ENCODE measurements at places on chromosomes 12 and 14.

DNA sequence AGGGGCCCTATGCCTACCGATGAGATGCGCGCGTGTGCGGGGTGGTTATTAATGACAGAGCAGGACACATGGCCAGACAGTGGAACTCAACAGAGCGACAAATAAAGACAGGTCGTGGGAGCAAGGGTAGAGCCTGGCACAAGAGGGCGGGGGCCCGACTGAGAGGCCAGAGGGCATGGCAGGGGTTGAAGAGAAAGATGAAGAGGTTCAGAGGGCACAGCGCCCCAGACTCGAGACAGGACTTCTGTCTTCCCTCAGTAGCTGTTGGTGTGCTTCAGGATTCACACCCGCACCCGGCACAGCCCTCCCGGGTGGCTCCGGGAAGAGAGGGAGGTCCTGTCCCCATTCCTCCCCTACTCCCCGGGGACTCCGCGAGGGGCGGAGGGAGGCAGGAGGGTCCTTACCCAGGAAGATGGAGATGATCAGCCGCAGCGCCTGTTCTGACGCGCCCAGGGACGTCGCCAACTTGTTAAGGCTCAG lies 366 bp downstream of the LPCAT3 start:
- no peak for DNase-seq

GRCh38 chr14:73724696-73725095 lies 10.5 kb upstream of the PNMA1 start:
- DNase-seq = no peak

GRCh38 chr12:50677858-50678257 lies 86.0 kb upstream of the ATF1 start:
- no peak for DNase-seq

- DNase-seq = no peak
These were observed 2.6 kb upstream of the DDX47 start for GRCh38 chr12:12810553-12811021.

DNA sequence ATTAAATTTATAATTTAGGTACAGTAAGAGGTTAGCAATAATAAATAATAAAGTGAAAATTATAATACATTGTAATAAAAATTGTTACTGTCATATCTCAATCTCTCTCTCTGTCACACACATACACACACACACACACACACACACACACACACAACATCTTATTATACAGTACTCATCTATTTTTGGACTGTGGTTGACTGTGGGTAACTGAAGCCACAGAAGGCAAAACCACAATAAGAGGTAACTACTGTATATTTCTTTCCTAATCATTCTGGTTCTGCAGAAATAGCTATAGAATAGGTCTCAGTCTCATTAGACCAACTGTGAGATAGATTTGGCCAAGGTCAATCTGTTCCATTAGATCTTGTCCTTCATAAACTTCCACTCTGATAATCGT lies 33.1 kb upstream of the PTPRO start:
- no peak for DNase-seq

DNA sequence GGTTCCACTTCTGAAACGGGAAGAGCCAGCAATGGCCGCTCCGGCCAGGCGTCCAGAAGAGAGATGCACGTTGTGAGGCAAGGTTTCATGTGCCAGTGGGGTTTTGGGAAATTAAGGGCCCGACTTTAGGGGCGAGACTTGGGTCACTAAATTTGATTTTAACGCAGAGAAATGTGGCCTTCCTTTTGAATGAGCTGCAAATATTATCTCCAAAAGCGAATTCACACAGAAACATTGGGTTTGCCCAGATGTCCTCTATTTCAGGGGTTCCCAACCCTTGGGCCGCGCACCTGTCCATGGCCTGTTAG lies 2.3 kb upstream of the RNASE4 start:
- DNase-seq = no peak

- no peak for DNase-seq
These were observed 31.5 kb upstream of the NUAK1 start for GRCh38 chr12:106170285-106170684.

DNA sequence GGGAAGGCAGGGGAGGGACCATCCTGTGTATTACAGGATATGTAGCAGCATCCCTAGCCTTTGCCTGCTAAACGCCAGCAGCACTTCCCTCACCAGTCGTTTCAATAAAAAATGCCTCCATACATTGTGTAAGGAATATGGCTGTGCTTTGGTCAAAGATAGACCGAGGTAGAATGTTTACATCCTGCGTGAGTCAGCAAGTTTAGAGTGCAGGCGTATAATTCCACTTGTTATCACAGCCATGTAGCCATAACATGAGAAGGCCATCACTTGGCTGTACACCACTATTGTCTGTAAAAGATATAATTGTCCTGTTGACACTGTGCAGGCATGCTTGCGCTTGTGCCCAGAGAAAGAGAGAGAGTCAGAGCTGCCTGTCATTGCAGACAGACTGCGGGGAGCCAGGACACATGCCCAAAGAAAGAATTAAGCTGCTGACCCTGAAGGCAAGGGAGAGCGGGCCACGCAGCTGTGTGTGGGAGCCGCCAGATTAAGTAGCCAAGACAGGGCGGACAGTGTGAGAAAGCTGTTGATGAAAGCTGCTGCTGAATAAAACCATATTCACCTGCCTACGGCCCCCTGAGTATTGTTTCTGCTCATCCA lies 68.4 kb downstream of the CRACR2A start:
- DNase-seq = no peak

GRCh38 chr14:38143659-38144505 lies 63.8 kb upstream of the SSTR1 start:
- DNase-seq = no peak

DNA sequence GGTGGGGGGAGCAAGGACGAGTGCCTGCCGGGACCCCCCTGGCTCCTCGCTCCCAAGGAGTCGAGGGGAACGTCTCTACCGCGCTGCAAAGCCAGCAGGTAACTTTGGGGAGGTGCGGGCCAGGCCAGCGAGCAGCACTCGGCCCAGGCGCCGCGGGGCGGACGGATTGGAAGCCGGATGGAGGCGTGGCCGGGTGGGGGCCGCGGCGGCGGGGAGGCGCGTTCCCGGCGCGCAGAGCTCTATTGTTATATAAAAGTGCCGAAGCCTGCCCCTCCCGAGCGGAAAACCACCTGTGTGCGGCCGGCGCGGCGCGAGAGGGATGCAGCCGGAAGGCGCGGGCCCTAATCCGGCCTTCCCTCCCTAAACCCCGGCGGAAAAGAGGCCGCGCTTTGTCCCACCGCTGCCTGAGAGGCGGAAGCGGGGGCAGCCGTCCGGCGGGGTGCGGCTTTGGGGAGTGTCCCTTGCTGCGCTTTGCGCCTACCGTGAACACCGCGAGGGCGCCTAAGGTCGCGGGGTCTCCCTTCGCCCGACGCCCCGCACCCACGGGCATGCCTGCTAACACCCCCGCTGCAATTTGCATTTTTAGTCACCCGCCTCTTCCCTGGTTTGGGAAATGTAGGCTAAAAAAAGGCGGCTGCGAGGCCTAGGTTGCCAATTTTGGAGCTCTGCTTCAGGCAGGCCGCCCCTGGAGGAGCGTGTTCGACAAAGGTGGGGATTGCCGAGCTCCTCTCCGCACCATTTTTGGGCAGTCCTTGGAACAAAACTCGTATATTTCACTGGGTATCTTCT lies 1.7 kb upstream of the DUSP6 start:
- no peak for DNase-seq
